Stimulated activated naive CD4-positive, alpha-beta T cell (primary cell): ENCODE measurements at places on chromosomes 12 and 14.

- DNase-seq = no peak
Observed at GRCh38 chr12:66467932-66468331, 165.6 kb downstream of the HELB start.

GRCh38 chr12:95463050-95463449 lies 10.9 kb upstream of the METAP2 start:
- DNase-seq = no peak

DNA sequence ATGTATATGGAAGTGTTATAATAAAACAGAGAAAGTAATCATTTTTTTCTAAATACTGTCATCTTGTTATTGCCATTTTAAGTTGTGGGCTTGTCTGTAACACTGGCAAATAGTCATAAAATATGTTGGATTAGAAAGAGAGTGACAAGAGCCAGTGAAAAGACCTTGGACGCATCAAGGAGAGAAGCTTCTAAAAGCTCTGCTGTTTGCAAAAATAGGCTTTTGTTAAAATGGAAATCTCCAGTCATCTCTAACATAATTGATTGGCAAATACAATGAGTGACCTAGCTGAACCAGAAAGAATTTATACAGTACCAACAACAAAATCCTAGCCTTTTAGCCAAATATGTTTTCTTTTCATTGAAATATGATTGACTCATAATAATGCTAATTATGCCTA lies 245.8 kb upstream of the RMST start:
- no peak for DNase-seq

GRCh38 chr14:80681651-80682050 lies 259.9 kb downstream of the CEP128 start:
- no peak for DNase-seq

GRCh38 chr12:64998371-64999147 lies 122.5 kb downstream of the WIF1 start:
- DNase-seq = no peak

GRCh38 chr12:83753904-83754303 lies 1067.2 kb downstream of the TMTC2 start:
- DNase-seq = no peak

- no peak for DNase-seq
Observed at GRCh38 chr14:51520087-51520486, 131.6 kb upstream of the FRMD6 start.

- no peak for DNase-seq
Observed at GRCh38 chr12:10688042-10688441, 14.2 kb upstream of the STYK1 start.

GRCh38 chr12:43841253-43841652 lies 5.4 kb downstream of the TMEM117 start:
- no peak for DNase-seq

GRCh38 chr12:6840330-6840729 lies 395 bp upstream of the GNB3 start:
- DNase-seq = no peak

DNA sequence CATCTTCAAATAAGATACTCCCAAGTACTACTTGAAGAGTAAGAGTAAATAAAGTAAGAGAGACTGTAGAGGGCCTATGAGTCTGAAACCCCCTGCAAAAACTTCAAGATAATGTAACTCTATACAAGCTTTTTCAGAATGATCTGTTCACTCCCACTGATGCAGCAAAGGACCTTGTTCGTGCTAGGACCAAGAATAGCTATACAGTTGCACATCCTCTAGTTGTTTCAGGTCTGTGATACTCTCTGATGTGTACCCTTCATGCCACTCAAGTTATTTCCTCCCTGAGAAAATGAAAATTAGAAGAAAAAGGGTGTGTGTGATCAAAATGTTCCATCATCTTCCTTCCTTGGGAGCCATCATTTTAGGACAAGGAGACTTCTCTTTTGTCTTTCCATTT lies 204.4 kb downstream of the ALX1 start:
- no peak for DNase-seq

GRCh38 chr14:36655963-36656686 lies 5.5 kb upstream of the PAX9 start:
- DNase-seq = no peak

GRCh38 chr14:35875296-35875695 lies 49.2 kb downstream of the BRMS1L start:
- no peak for DNase-seq

DNA sequence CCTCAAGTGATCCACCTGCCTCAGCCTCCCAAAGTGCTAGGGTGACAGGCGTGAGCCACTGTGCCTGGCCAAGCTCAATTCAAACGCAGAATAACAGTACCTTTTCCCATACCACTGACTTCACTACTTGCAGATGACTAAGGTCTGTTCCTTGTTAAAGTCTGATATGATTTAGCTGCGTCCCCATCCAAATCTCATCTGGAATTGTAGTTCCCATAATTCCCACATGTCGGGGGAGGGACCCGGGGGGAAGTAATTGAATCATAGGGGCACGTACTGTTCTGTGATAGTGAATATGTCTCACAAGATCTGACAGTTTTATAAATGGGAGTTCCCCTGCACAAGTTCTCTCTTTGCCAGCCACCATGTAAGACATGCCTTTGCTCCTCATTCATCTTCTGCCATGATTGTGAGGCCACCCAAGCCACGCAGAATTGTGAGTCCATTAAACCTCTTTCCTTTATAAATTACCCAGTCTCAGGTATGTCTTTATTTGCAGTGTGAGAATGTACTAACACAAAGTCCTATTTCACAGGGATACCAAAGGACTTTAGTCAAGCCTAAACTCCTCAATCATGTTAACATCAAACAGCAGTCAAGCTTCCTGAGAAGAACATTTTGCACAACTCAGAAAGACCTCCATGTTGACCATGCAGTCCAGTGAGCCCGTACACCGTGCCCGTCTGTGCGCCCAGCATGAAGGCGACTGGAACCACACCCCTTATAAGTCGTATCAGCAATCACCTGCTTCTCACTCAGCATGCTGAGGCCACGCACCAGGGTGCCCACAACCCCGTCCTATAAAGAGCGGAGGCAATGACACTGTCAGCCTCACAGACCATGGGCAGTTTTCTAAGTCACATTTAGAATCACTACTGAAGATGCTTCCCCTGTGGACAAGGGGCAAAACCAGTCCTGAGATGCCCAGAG lies 36.9 kb downstream of the FOXN3 start:
- DNase-seq = no peak

DNA sequence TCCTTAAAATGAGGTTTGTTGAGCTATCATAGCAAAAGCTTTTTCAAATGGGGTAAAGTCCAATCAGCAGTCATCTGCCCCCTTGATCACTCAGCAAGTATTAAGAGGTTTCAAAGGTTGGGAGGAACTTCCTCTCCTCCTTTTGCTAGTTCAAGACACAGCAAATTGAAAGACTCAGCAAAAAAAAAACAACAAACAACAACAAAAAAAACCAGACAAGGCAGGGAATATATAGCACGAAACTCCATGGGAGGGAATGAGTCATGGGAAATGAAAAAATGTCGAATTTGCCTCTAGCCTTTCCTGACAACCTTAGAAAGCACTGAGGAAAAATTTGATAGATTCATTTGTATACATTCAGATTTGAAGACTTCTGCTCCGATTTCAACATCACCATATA lies 1.6 kb upstream of the SLC7A8 start:
- no peak for DNase-seq

GRCh38 chr14:68969278-68970033 lies 9.6 kb downstream of the ACTN1 start:
- no peak for DNase-seq

GRCh38 chr14:72638021-72638420 lies 255.9 kb downstream of the DPF3 start:
- no peak for DNase-seq

- DNase-seq = no peak
Observed at GRCh38 chr12:5715021-5715420, 230.0 kb downstream of the ANO2 start.
